NCI-H748 treated with DMSO at 0.1 percent for 48 hours (cell line): ENCODE measurements at places on chromosomes 12 and 14.

DNA sequence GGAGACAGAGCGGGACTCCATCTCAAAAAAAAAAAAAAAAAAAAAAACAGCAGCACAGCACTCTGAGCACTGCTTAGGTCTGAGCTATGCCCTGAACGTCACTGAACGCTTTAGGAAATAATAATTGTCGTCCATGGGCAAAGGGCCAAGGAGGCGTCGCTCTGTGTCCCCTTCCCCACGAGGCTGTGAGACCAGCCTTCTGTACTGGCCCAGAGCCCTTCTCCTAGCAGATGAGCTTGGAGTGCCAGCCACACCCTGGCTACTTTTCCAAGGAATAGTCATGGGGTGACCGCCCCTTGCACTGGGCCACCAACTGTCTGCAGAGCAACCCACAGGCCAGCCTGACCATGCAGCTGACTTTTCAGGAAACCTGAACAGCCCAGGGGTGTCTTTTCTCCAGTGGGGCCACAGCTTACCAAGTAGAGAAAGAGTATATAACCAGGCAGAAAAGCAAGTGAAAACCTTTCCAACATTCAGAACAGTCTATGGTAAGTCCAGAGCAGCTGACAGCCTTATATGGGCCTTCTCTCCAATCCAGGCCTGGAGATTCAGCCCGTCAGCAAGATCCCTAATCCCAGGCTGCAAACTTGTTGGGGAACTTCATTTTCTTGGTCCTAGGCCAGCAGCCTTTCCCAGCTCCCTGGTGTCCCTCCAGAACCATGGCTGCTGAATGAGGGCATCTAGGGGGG, 28.5 kb downstream of the CD9 start:
- no peak for DNase-seq

DNA sequence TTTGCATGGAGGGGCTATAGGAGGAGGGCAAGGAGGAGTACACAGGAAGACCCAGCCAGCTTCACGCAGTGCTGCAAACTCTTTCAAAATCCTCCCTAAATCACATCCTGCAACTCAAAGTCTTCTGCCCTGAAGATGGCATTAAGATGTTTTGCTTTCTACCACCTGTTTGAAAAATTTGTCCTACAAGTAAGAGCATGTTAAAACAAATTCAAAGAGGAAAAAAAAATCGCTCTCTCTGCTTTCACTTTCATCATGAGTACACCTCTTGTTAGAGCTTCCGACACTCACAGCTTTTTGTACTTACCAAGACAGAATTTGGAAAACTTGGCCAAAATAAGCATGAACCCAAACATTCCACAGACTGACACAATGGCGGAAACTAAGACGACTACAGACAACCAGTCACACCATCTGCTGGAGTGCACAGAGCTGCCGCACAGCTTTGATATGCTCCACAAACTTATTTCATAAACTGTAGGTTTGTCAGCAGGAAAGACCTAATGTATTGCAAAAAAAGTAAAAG, 21.3 kb downstream of the GCH1 start:
- no peak for DNase-seq

DNA sequence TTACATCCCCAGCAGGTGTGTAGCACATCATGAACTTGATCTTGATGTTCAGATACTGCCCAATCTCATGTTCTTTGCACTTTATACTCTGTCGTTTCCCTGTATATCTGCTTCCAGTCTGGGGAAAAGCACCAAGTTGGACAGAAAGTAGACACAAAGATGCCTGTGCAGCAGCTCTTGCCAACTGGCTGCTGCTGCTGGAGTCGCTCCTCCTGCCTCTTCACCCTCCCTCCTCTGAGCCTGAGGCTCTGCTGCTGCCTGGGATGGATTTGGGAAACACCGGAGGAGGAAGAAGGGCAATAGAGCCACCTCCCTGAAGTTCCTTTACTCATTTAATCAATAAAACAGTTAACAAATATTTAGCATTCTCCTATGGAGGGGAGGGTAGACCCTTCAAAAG, 32.4 kb downstream of the ADCK1 start:
- DNase-seq: no peak

DNA sequence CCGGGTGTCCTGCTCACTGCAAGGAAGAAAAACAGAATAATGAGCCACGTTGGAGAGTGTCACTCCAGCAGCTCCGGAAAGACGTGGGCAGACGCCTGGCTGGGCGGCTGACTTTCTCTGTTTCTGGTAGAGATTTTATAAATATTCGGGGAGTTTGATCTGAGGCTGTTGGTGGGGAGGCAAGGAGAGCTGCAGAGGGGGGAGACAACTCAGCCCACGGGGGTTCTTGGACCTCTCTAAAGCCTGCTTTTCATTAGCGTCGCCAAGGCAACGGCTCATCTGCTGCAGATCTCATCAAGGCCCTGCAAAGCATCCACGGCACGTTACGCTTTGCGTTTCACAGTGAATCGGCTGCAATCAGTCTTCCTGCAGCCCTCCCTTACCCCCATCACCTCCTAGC, 207.2 kb downstream of the ZFP36L1 start:
- no peak for DNase-seq

DNA sequence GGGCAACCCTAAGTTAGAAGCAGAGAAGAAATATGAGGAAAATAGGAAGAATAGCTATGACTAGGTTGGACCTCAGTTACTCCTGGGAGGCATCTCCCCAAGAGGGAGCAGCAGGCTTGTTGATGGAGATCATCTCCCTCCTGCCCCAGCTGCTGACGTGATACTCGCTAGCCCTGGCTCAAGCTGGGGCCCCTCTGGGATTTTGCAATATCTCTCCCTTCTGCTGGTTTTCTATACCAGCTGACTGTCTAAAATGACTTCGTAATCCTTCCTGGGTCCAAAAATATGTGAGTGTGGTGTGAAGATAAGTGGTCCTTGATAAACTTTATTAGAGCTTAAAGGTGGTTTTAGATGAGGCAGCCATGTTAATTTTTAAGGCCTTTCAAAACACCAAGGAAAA, 4.5 kb upstream of the HECTD4 start:
- no peak for DNase-seq

GRCh38 chr12:125487336-125487735, 422.1 kb downstream of the AACS start:
- no peak for DNase-seq

- DNase-seq: no peak
These were observed 62.8 kb downstream of the TSHR start for GRCh38 chr14:81018251-81018650.

- no peak for DNase-seq
These were observed 75.3 kb upstream of the AMN1 start for GRCh38 chr12:31804185-31804504.

DNA sequence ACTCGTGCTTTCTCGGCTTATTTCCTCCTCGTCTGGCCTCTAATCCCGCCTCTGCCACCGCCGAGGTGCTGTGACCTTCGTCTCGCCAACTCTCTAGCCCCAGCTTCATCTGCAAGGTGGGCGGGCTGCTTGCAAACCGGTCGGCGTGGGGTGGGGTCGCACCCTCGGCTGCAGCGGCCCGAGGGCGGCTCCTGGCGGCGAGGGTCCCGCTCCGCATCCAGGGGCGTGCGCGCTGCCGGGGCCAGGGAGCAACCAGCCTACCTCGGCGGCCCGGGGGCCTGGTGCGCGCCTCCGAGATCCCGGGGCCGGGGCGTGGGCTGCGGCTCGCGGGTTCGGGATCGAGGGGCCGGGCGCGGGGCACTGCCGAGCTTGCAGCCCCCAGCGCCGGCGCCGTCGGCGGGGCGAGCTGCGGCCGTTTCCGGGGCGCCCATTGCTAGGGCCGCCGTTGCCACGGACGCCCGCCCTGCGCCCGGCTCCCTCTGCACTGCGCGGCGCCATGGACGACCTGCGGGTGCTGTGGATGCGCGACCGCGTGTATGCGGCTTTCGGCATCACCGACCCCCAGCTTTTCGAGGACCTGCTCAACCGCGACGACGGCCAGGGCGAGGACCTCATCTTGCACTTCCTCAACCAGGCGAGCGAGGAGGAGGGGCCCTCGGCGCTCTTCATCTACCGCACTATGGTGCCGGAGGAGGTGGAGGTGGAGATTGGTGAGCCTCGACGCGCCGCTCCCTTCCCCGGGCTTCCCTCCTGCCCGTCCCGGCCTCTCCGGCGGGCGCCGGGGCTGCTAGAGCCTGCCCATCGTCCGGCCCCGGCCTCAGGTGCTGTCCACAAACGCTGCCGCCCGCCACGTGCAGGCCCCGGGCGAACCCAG, at the start of gene DNAH10:
Gene DNAH10, plus strand, starts transcription at position 461 of the 874 bp plus-strand sequence. Its CDS starts 36 bp downstream, at position 497.
- peak; percentile 28 for DNase-seq

GRCh38 chr12:46371718-46372543, 642 bp downstream of the SLC38A2 start:
- peak; percentile 56 for DNase-seq

DNA sequence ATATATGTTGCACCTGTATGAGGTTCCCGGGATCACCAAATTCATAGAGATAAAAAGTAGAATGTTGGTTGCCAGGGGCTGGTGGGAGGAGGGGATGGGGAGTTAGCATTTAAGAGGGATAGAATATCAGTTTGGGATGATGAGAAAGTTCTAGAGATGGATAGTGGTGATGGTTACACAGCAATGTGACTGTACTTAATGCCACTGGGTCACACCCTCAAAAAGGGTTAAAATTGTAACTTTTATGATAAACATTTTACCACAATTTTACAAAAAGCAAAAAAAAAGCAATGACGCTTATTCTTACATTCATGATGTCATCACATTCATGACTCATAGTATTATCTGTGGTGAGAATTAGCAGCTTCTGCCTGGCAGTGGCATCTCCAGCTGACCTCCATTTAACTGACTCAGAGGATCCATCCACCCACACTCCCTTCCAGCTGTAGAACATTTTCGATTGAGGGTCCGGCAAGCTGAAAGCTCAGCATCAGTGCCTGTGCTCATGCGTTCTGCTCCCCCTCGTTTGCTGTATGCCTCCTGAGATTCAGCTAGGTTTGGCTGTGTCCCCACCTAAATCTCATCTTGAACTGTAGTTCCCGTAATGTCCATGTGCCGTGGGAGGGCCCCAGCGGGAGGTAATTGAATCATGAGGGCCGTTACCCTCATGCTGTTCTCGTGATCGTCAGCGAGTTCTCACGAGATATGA, 64.8 kb upstream of the TMEM260 start:
- no peak for DNase-seq

DNA sequence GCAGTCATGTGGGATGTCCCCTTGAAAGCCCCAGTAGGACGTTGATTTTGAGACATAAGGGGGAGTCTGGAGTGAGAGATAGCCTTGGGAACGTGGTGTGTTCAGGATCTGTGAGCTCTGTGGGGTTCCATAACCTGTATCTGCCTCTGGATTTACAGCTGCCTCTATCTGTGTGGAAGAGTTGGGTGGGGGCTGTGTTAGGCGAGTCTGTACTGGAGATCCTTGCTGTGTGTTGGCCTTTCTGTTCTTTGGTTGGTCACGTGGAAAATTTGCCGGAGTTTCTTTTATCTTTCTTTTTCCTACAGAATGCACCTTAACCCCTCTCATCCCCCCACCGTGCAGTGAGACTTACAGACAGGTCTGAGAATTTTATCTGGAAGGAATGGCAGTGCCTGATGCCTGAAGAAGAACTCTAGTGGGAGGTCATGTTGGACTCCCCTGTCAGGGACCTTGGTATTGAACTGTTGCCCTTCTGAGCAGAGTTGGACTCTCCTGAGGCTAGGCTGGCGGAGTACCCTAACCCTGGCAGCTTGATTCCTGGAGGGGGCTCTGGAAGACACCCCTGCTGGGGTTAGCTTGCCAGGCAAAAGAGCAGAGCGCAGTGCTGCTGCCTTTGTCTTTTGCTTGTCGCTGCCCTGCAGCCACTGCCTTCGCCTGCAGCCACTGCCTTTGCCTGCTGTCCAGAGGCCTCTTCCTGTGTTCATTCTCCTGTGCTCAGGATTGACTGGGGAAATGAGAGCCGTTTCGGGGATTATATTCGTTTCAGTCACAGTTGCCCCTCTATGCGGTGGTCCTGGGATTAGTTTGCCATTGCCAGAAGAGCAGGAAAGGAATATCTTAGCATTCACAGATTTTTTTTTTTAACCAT, 34.1 kb downstream of the ZNF664 start:
- no peak for DNase-seq

GRCh38 chr14:104224506-104225277, 86.3 kb downstream of the KIF26A start:
- DNase-seq: no peak
